Mucosa of gallbladder (tissue), 1 donor: ENCODE measurements at places on chromosomes 3 and 15.

DNA sequence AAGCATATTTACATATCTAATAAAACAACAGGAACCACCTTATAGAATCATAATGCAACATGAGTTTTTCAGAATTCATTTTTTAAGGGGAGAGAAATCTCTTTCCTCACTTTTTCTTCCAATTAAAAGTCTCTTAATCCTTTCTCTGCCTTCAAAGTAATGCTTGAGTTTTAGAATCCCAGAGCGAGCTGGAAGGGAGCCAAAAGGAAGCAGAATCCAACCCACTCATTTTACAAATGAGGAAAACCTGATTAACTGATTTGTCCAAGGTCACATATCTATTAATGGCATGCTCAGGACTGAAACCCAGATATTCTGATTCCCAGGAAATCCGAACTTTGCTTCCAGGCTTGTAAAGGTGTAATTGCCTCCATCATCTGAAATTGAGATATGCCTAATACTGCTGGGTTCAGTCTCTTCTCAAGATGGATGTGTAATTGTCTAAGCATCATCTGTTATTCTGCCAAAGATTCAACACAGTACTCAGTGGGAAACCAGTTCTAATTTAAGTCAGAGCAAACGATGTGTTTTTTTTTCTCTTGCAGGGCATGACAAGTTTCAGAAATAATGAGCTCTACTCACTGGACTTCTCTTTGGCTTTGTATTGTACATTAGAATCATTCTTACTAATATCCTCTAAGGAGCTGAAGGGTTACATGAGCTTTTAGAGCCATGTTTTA lies 481.4 kb upstream of the CFAP20DC start:
- no peak for DNase-seq

DNA sequence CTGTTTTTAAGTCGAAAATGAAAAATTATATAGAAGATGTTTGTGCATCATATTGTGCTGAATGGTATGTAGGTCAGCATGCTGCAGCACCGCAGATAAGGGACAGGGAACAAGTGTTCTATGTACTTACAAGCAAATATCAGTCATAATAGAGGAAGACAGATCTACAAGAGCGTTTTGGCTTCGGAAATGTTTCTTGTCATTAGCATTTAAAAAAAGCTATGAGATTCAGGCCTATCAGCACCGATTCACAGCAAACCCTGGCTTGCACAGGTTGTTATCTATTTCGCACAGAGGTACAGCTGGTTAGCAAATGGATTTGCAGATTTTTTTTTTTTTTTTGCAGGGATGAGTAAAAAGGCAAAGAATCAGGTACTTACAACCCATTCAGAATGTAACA lies 204.2 kb upstream of the TBC1D5 start:
- no peak for DNase-seq

GRCh38 chr15:99446565-99447496 lies 119.0 kb upstream of the MEF2A start:
- DNase-seq = no peak

DNA sequence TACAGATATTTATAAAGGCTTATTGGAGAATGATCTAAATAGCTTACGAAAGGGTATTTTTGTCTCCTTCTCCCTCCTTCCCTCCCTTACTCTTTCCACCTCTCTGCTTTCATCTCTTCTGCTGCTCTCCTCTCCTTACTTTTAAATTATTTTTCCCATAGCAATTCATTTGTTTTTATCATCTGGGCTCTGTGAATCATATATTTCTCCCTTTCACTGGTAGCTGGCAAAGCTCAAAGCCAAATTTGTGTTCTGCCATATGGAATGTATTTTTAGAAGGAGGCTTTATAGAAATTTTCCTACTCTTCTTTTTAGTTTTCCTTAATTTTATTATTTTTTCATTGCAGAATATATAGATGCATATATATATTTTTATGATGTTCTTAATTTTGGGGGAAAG lies 385.8 kb downstream of the C3orf38 start:
- no peak for DNase-seq

DNA sequence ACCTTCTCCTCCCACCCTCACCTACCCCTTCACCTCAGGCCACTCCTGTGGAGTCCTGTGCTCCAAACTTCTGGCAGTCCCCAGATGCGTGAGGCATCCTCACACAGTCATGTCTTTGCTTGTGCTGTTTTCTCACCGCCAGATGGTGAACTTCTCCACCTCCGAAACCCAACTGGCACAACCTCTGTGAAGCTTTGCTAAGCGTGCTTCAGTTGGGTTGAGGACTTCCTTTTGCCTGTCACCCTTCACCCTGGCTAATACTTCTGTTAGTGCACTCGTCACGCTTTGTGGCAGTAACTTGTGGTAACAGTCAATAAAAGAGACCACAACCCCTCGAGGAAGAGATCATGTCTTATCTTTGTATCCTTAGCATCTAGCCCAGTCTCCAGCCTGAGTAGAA lies 42.0 kb upstream of the SKOR1 start:
- no peak for DNase-seq

DNA sequence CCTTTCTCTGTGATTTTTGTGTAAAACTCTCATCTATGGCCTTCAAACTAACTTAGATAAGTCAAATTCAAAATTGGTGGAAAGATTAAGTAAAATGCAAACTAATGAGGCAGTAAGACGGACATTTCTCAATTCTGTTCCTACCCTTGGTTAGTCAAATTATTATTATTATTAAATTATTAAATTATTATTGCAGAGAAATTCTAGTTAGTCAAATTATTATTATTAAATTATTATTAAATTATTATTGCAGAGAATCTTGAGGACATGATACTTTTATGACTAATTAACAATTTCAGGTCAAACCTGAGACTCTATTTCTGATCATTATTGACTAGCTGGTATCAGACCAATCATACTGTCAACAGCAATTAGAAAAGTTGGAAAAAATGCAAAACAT lies 845.0 kb upstream of the NECTIN3 start:
- no peak for DNase-seq

- no peak for DNase-seq
Observed at GRCh38 chr3:183812761-183813445, 12.5 kb downstream of the MAP6D1 start.

- no peak for DNase-seq
Observed at GRCh38 chr3:80094589-80094988, 326.8 kb upstream of the ROBO1 start.

GRCh38 chr3:155242342-155242741 lies 51.1 kb downstream of the STRIT1 start:
- DNase-seq = no peak

GRCh38 chr3:105821433-105821832 lies 47.4 kb downstream of the CBLB start:
- DNase-seq = peak; percentile 59

DNA sequence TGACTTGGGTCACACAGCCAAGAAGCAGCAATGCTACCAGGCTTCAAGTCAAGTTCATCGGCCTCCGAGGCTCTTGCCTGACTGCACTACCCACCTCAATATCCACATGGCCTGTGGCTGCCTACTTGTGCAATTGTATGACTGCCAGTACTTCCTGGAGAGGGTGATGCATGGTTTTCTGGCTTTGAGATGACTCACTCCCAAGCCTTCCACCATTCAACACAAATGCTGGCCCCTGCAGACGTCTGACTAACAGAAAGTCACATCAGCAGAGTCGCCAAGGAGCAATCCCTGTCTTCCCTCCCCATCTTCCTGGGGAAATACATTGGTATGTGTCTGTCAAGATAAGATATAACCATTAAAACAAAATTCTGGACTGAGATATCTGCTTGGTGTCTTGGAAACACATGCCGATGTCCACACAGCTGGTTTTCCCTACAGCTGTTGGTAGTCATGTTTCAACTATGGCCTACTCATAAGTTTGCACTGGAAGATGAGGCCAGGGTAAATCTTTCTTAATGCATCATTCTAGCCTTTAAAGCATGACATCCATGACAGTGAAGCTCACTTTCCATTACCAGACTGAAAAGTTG lies 79.6 kb upstream of the SPATA12 start:
- DNase-seq = no peak

GRCh38 chr3:115007966-115008365 lies 139.1 kb downstream of the ZBTB20 start:
- DNase-seq = no peak

DNA sequence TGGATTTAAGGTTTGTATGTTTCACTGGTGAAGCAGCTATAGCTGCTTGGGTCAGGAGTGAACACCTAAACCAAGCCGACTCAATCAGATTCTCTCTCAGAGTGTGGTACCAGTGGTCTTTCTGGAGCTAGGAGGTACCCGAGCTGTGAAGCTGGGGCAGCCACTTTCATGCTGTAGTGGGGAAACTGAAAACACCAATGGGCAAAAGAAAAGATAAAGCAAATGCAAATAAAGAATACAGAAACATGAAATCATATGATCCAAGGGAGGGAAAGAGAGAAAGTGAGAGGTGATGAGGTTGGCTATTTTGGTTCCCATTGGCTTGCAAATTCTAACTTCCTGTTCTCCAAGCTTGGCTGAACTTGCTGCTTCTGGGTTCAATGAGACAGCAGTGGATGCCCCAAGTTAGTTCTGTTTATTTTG lies 212.3 kb upstream of the CFAP20DC start:
- DNase-seq = no peak

DNA sequence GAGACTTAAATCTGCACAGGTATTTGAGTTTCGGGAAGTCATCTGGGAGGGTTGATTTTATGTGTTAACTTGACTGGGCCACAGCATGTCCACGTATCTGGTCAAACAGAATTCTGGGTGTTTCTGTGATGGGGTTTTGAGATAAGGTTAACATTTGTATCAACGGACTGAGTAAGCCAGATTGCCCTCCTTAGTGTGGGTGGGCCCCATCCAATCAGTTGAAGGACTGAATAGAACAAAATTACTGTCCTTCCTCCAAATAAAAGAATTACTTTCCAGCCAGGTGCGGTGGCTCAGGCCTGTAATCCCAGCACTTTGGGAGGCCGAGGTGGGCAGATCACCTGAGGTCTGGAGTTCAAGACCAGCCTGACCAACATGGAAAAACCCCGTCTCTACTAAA lies 399.3 kb downstream of the MAGI1 start:
- no peak for DNase-seq

- DNase-seq = no peak
Observed at GRCh38 chr3:117035745-117036144, 326.2 kb downstream of the TUSC7 start.

- DNase-seq = no peak
Observed at GRCh38 chr15:73843787-73844186, 29.6 kb upstream of the TBC1D21 start.

GRCh38 chr15:50183112-50183794 lies 1.3 kb downstream of the SLC27A2 start:
- no peak for DNase-seq

- DNase-seq = no peak
Observed at GRCh38 chr3:176692966-176693785, 504.1 kb downstream of the TBL1XR1 start.

GRCh38 chr3:105347625-105348302 lies 18.9 kb upstream of the ALCAM start:
- DNase-seq = no peak

GRCh38 chr3:113218681-113219045 lies 7.3 kb downstream of the BOC start:
- no peak for DNase-seq

DNA sequence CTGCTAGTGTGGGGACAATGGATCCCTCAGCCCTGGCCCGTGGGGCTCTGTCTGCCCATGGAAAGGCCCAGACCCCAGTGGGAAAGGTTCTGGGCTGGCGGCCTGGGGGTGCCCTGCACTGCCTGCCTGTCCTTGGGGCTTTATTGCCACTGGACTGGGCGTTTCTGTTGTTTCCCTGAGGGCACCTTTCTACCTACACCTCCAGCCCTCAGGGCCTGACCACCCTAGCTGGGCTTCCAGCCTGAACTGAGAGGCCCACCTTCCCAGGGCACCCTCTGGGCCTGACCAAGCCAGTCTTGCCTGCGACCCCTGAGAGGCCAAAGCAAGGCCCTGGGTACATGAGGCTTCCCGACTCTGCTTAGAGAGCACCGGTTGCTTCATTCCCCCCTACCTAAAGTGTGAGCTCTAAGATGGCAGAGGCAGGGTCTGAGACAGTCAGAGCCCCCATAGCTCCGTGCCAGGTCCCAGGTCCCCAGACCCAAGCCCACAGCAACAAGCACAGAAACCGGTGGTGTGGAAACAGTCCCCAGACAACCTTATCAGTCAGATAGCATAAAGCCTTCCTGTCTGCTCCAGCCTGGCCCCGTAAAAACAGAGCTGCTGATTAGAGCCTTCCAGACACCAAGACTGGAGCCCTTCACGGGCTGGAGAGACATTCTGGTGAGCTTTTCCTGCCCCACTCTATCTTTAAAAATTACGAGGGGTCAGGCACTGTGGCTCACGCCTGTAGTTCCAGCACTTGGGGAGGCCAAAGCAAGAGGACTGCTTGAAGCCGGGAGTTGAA lies 102.8 kb downstream of the CHSY1 start:
- DNase-seq = no peak

GRCh38 chr3:184183679-184184078 lies 2.3 kb upstream of the ABCF3 start:
- DNase-seq = no peak

DNA sequence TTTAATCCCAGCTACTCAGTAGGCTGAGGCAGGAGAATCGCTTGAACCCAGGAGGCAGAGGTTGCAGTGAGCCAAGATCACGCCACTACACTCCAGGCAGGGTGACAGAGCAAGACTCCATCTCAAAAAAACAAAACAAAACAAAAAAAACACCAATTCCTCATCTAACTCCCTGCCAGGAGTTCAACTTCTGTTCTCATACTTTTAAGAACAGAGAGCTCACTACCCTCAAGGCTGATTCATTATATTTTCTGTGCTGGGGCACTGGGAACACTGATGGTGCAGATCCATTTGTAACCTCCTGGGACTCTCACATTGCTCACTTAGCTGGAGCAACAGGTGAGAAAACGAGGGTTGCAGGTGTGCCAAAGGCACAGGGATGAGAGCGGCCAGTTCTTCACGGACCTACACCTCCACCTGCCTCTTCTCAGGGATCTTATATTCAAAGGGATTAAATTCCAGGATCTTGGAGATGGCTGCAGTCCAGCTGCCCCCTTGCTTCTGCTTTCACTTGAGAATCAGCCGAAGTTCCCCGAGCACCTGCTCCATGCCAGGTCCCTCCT lies 12.3 kb upstream of the CSK start:
- DNase-seq = no peak

GRCh38 chr3:194837457-194838127 lies 151.9 kb downstream of the FAM43A start:
- DNase-seq = no peak

DNA sequence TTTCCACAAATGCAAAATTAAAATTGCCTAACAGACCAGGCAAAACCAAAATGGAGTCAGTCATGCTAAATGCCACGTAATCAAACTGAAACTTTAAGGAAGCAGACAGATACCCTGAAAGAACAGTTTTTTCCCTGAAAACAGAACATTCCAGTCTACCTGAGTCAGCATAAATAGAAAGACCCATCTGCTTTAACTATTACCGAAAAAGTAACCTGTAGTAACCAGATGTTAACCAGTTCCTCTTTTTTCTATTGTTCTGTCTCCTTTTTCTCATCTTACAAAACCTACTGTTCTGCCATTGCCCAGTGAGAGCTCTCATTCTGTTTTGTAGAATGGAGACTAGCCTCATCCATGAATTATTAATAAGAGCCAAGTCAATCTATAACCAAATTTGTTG lies 286.0 kb downstream of the CACNA2D3 start:
- no peak for DNase-seq
